ENCODE measurements at places on chromosomes 7 and 10.
A peak's percentile ranks its signal among the peaks of the same experiment; 100 is the strongest.

DNA sequence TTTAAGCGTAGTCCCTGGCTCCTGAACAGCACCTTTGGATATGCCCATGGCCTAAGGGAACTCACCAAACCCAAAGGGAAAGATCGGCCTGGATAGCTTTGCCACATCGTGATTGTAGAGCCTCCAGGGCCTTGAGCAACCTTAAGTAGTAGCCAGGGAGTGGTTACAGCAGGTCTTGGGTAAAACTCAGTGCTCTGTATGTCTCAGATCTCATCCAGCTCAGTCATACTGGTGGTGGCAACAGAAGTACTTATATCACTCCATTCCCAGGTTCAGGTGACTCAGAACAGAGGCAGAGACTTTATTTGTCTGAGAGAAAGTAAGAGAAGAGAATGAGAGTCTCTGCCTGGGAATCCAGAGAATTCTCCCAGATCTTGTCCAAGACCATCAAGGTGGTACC is 39.1 kb upstream of the AASS start:
- DNase-seq = no peak

- no peak for DNase-seq
These were observed 6.9 kb downstream of the WASL start for GRCh38 chr7:123741940-123742339.

GRCh38 chr7:74183653-74184450 is 9.7 kb downstream of the EIF4H start:
- DNase-seq = peak; percentile 45

DNA sequence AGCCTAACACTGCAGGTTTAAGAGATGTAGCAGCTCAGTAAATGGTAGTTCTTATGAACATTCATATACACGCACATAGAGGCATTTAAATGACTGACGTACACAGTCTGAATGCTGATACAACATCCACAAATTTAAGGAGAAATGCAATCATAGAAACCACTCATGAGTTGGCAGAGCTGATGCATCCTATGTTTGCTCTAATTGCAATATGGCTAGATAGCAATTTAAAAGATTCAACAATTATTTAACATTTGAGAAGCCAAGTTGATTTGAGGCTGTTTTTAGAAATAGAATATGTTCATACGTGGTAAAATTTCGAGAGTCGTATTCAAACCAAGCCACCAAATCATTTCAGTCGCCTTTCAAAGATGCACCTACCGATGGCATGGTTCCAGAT is 135.6 kb downstream of the PFKFB3 start:
- DNase-seq = no peak

- DNase-seq = no peak
These were observed 196.2 kb upstream of the AGK start for GRCh38 chr7:141355032-141355431.

DNA sequence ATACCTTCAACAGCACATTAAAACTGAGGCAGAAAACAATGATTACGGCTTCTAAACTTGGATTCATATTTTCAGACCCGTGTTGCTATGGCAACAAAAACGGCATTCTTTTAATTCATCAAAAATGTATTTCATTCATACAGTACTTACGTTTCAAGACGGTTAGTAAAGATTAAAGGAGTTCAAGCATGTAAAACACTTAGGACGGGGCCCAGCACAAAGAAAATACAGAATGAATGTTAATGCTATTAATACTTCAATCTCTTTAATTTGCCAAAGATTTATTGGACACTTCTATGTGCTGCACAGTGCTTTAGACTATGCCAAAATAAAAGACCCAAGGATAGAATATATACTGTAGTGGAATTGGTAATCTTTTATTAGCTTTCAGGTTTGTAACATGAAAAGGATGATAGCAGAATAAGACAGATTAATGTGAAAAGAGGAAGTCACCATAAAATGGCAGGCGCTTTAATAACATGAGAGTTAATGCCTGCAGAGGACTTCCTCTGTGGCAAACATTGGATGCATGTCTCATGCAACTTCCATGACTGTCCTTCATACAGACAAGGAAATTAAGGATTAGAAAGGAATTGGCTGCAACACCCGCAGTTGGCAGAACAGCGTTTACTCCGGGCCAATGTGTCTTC is 201.6 kb upstream of the KLF6 start:
- peak; percentile 58 for DNase-seq

DNA sequence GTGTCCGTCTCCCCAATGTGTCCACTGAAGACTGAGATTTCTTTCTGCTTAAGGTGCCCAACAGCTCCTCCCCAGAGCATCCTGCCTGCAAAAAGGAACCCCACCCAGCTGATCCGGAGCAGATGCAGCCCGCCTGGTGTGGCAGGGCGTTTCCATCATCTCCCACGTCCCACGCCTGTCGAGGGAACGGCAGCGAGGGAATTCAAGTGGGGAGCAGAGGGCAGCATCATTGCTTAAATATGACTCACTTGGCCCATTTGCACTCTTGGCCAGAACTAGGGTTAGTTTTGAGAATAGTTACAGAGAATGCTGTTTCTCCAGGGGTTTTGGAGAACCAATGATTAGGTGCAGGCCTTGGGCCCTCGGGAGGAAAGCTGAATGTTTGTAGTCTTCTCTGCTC is 20.8 kb downstream of the VWA2 start:
- DNase-seq = no peak

- no peak for DNase-seq
These were observed 43.7 kb upstream of the TSPAN33 start for GRCh38 chr7:129100827-129101166.

DNA sequence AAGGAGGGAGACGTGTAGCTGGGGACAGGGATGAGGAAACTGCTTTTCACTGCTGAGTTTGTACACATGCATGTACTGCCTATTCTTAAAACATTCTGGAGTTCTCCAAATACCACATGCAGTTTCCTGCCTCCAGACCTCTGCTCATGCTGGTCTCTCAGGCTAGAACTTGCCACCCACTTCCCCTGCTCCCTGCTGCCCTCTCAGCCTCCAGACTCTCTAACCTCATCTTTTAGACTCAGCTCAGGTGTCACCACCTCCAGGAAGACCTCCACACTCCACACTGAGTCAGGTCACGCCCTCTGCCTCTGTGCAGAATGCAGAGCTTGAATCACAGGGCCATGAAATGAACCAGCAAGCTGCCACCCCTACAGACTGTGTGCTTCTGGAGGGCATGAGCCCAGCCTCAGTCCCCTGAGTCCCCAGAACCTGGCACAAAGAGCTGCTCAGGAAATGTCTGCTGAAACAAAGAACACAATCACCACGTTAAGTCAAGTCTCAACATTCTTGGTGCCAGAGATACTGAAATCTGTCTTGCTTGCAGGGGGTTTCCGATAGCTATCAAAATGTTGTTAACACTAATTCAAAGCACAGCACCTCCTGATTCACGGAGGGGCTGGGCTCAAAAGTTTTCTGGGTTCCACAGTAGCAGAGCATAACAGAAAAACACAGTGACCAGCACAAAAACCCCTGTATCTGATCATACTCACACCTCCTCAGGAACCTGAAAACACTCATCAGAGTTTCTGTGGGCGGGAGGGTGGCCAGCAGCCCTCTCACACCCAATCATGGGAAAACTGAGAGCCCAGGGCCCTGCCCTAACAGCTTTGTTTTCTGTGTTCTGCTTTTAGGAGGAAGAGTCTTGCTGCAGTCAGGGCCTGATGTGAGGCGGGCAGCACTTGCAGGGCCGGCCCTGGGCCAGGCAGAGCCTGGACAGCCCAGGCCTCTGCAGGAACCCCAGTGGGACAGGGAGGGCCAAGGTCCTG is 21.1 kb downstream of the FAM53B start:
- peak; percentile 50 for DNase-seq

- no peak for DNase-seq
These were observed 9.2 kb downstream of the CTBP2 start for GRCh38 chr10:125151170-125151552.

DNA sequence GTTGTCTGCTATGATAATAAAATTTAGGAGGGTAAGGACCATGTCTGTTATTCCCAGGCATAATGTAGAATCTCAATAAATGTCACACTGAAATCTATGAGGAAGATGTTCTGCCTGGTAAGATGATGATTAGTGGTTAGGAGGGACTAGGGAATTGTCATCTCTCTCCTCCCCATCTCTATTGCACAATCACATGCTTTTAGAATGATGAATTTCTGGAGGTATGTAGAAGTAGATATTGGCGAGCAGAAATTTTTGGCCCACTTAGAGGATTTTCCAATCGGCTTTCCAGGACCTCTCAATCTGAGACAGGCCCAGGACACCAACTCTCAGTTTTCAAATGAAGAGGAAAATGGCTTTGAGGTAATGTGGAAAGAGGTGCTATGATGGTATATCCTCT is 2.0 kb upstream of the PITX3 start:
- no peak for DNase-seq

- no peak for DNase-seq
These were observed 290.5 kb downstream of the TFEC start for GRCh38 chr7:115740043-115740442.

DNA sequence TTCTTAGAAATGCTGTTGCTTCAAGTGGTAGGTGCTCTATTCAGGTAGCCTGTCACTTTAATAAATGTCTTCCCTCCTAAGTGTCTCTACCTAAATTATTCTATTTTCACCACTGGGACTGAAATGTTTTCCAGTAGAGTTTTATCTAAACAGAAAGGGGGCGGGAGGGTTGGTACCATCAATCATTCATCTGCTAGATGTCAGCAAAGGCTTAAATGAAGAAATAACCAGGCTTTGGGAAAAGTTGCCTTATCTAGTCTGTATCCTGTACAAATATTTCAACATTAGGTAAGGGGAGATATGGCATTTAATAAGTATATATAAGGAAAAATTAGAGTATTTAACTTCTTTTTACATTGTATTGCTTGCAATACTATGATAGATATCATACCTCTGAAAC is 51.8 kb downstream of the VTI1A start:
- DNase-seq = no peak

All from common myeloid progenitor, CD34-positive (primary cell).